ENCODE measurements at places on chromosomes 13 and 19. TPM values are rescaled to one million over a fixed set of nuclear protein-coding genes. Genes with fewer than 3 reads are reported as not detected.
A peak's percentile ranks its signal among the peaks of the same experiment; 100 is the strongest.

- no peaks in the 10 kb centered on the region for H3K36me3 ChIP-seq
- H3K4me3 ChIP-seq = peak overlapping the region; percentile 91
These were observed 822 bp upstream of the RFXAP start for GRCh38 chr13:36817996-36818803.

APOC4 gene
- total RNA-seq = not detected

LRRC8E gene
- not detected for total RNA-seq

GRCh38 chr13:86559901-86560300 lies 760.7 kb upstream of the SLITRK6 start:
- DNase-seq = no peak
- no peaks in the 10 kb centered on the region for H3K36me3 ChIP-seq
- H3K27me3 ChIP-seq = no peaks in the 10 kb centered on the region

DNA sequence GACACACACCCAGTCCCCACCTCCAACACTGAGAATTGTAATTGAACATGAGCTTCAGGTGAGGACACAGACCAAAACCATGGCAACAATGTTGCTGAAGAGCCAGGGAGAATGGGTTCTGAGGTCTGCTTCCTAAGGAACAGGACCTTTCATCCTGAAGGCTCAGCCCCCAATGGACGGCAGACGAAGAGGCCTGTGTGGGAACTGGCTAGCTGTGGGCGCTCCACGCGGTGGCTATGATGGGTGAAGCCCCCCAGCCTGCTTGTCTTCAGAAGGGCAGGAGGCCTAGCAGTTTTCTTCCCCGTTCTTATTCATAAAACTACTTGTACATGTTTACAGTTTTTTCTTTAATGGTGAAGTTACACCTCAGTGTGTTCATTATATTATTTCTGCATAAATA lies 136.1 kb upstream of the SPACA7 start:
- no peak overlapping the region for H3K4me3 ChIP-seq
- no peak overlapping the region for H3K27ac ChIP-seq
- H3K4me1 ChIP-seq = no peaks in the 10 kb centered on the region
- no peak for DNase-seq
- H3K36me3 ChIP-seq = no peaks in the 10 kb centered on the region
- no peaks in the 10 kb centered on the region for H3K27me3 ChIP-seq

- no peaks in the 10 kb centered on the region for H3K27me3 ChIP-seq
- H3K27ac ChIP-seq = no peak overlapping the region
- H3K4me3 ChIP-seq = no peak overlapping the region
- H3K36me3 ChIP-seq = no peaks in the 10 kb centered on the region
These were observed 59.2 kb downstream of the SIPA1L3 start for GRCh38 chr19:37966211-37966661.

DNA sequence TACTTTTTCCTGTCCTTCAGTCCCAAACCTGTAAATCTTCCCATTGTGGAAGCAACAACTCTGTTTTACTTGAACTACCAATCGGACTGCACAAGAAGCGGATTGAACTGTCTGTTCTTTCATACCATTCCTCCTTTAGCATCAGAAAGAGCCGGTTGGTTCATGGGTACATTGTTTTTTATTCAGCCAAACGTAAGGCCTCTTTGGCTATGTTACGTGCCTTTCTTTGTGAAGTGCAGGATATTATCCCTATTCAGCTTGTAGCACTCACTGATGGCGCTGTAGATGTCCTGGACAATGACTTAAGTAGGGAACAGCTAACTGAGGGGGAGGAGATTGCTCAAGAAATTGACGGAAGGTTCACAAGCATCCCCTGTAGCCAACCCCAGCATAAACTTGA lies 60.3 kb downstream of the ARHGAP35 start:
- H3K27me3 ChIP-seq = no peaks in the 10 kb centered on the region
- H3K4me1 ChIP-seq = peaks cover 36% of the 10 kb centered on the region
- no peaks in the 10 kb centered on the region for H3K36me3 ChIP-seq
- no peak for DNase-seq
- no peak overlapping the region for H3K4me3 ChIP-seq

Data from sigmoid colon (tissue), 7 donors.